Cerebellar cortex (tissue), 1 donor: ENCODE measurements at places on chromosomes 6 and 20.

- DNase-seq: no peak
These were observed 133.7 kb downstream of the MYO6 start for GRCh38 chr6:75882734-75883133.

DNA sequence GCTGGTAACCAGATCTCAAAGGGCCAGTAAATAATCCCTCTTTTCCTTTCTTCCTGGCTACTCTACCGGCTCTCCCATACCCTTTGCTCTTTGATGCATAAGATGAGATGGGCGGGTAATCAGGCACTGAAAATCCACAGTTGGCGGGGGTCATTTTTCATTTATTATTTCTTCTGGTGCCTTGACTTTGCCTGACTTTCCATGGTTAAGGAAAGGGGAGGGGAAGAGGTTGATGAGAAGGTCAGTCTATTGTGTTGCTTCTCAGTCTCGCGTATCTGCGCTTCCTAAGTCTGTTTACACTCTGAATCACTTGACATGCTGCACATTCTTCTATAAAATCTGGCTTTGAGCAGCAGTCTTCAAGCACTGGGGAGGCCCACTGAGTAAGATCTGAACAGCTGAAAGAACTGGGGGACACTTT is 121.1 kb upstream of the HDGFL1 start:
- DNase-seq: no peak

- no peak for DNase-seq
These were observed 4.3 kb downstream of the SDCBP2 start for GRCh38 chr20:1324598-1325172.

- DNase-seq: no peak
These were observed 63.3 kb upstream of the ZNF133 start for GRCh38 chr20:18224968-18225568.

DNA sequence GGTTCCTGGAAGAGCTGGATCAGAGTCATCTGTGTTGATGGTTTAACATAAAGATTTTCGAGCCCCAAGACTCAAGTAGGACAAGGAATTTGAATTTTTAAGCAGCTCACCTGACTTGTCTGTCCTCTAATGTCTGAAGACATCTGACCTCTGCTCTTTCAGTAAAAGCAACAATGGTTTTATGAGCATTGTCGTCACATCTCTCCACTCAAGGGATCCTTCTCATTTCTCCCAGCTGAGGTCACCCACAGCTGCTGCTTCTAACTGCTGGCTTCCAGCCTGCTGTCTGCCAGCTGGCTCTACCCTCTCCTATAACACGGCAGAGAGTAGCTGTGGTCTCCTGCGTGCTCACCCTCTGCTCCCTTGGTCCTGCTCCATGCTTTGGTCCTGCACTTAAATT is 24.7 kb upstream of the HDAC2 start:
- no peak for DNase-seq

GRCh38 chr20:25459111-25459830 is 51.8 kb downstream of the GINS1 start:
- DNase-seq: no peak

- no peak for DNase-seq
These were observed 34.2 kb downstream of the DTNBP1 start for GRCh38 chr6:15628499-15629131.

DNA sequence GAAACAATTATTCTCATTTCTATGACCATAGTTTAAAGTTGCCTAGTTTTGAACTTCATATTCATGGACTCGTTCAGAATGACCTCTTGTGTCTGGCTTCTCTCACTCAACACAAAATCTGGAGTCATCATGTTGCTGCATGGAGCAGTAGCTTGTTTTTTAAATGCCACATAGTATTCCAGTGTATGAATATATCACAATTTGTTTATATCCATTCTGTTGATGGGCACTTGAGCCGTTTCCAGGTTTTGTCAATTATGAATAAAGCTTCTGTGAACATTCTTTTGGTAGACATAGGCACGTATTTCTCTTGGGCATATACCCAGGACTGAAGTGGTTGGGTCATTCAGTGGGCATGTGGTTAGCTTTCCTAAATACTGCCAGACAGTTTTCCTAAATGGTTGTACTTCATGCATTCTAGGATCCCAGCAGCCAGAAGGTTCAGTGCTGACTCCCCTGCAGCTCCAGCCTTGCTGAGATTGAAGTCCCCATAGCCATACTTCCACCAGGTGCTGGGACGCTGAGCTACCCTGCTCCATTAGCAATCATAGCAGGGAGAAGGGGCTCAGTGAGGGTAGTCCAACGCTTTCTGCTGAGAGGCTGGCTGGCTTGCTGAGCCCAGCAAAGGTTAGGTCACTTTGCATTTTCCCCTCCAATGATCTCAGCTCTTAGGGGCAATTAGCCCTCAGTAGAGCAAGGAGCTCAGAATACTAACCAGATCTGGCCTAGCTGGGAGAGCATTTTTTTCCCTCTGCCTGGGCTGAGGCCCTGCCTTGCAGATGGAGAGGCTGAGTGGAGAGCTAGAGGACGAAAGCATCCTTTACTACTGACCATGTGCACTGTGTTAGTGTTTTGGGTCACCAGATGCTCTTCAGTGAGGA is 35.7 kb upstream of the CTNNBL1 start:
- no peak for DNase-seq

DNA sequence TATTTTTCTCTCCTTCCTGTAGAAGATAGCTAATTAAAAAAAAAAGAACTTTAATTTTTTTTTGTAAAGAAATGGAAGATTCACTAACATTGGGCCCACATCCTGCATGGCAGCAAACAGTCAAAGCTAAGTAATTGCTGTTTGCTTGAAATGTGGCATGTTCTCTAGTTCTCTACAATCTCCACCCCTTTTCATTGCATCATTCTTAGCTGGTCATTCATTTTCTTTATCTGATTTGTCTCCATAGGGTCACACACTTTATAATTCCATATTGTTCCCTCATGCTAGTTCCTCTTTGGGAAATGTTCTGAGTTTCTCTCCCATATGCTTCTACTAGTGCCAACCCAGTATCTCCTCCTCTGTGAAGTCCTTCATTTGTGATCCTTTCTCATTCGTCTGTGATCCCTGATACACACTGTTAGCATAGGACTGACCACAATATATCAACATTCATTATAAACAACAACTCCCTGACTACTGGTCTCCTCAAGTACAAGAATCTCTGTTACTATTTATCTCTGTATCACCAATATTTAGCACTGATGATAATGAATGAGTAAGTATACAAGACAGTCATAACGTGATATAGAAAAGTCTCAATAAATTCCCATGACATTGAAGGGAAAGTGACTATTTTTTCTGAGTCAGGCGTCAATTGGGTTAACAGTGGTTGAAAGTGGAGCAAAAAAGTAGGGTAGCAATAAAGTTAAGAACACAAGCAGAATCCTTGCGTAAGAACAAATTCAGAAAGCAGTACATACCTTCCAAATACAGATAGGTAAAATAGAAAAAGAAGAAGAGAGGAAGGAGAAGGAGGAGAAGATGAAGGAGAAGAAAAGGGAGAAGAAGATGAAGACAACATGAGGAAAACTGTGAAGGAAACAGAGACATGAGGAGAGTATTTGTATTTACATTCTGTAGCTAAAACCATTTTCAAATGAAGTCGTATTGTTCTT is 33.2 kb upstream of the MYB start:
- no peak for DNase-seq

DNA sequence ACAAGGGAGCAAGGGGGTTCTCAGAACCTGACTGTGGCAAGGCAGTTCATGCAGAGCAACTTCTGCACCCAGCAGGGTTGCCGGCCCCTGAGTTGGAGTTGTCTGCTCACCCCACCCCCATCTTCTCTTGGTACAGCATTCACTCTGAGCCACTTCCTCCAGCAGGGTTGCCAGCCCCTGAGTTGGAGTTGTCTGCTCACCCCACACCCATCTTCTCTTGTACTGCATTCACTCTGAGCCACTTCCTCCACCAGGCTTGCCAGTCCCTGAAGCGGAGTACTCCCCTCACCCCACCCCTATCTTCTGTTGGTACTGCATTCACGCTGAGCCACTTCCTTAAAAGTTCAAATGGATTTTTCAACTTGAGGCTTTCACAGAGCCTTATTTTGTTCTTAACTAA is 79.7 kb upstream of the SYNDIG1 start:
- no peak for DNase-seq

DNA sequence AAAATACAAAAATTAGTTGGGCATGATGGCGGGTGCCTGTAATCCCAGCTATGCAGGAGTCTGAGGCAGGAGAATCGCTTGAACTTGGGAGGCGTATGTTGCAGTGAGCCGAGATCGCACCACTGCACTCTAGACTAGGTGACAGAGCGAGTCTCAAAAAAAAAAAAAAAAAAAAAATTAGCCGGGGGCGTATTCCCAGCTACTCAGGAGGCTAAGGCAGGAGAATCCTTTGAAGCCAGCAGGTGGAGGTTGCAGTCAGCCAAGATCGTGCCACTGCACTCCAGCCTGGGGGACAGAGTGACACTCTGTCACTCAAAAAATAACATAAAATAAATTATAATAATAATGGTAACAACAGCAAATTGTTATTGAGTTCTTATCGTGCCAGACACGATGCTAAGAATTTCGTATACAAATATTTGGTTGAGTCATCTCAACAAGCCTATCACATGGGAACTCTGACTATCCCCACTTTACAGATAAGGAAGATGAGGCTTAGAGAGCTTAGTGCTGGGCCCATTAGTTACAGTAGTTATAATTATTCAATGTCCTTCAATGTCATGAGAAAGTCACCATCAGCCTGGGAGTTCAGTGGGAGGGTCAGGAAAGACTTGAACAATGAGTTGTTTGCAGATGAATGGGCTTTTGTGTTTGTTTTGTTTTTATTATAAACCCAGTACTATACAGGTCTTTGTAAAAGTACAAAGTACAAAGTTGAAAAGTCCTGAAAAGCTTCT is 19.4 kb downstream of the C6orf15 start:
- no peak for DNase-seq

DNA sequence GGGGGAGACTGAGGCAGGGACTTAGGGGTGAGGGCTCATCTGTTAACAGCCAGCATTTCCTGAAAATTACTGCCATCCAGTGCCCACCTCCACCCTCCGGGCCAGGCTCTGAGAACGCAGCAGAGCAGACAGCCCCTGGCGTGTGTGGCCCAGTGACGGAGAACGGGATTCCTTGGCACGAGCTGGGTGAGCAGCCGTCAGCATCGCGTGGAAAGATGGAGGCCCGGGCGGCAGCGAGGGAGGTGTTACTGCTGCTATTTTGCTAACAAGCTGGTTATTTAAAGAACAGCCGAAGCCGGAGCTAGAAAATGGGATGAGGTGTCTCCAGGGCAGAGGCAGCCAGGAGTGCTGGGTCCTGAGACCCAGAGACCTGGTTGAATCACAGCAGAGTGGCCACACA is 62.7 kb downstream of the DLGAP4 start:
- DNase-seq: no peak

- DNase-seq: no peak
These were observed 106.2 kb upstream of the BACH2 start for GRCh38 chr6:90402831-90403192.

GRCh38 chr20:13638162-13638495 is 603 bp downstream of the TASP1 start:
- no peak for DNase-seq

DNA sequence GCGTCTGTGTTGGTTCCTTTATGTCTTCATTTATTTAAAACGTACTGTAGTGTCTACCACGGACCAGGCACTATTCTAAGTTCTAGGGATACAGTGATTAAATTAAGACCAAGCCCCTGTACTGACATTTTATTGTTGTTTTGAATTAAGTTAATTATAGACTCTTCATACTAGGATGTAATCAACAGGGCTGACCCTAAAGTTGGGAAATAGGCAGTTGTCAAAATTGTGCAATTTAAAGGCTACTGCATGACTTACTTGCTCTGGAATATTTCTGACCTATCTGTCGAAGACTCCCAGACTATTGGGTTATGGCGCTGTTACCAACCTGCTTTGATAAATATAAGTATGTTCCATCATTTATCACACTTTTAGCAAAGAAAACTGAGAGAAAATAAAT is 6.7 kb downstream of the MYO6 start:
- DNase-seq: no peak

- no peak for DNase-seq
These were observed 16.9 kb downstream of the KIAA1755 start for GRCh38 chr20:38243709-38244020.

GRCh38 chr6:57297505-57297904 is 19.9 kb upstream of the PRIM2 start:
- no peak for DNase-seq

DNA sequence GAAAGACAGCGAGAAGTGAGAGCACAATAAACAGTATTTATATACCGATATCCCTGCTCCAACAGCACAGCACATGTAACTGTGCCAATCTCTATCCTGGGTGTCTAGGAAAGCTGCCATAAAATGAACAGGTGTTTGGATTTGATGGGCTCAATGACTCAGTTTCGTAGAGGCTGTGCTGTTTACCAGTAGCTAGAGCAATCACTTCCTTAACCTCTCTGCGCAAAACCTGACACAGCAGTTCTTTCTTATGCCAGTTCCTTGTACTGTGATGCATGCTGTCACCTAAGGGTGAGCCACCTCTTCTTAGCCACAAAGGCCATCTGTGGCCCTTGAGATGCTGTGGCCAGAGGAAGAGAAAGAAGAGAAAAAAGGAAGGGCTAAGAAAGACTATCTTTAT is 59.3 kb downstream of the SHPRH start:
- peak; percentile 76 for DNase-seq

DNA sequence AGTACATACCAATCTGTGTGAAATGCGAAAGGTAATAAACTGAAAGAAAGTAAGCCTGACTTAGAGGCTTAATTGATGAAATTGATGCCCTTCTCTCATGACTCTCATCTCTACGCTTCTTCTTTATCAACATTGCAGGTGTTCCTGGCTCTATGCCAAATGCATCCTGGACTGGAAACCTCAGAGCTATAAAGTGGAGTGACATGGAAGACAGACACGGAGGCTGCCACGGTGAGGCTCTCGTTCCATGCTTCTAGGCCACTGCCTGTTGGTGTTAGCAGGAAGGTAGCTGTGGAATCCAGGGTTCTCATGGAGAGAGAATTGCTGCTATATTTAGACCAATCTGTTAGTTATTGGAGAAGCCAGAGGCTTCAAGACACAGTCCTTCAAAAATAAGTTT is 73.2 kb downstream of the C6orf52 start:
- no peak for DNase-seq

DNA sequence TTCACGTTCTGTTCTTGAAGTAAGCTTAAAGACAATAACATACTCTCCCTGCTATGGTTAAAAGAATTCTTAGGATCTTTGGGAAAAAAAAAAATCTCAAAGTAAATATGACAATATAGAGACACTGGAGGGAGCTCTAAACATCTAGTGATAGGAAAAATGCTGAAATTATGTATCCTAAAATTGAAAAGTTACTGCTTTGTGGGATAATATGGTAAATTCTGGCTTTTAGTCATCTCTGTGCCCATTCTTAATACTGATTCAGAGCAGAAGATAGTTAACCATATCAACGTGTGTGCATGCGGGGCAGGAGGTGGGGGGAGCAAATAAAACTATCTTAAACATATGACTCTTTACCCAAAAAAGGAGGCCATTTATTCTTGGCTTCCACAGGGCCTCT is 165.4 kb downstream of the GMPR start:
- no peak for DNase-seq

GRCh38 chr6:15615802-15616201 is 47.0 kb downstream of the DTNBP1 start:
- no peak for DNase-seq

- no peak for DNase-seq
These were observed 18.1 kb downstream of the STXBP5 start for GRCh38 chr6:147222160-147222838.

- DNase-seq: no peak
These were observed 23.2 kb upstream of the PNPLA1 start for GRCh38 chr6:36246506-36247268.
